ENCODE measurements at places on chromosomes 5 and 9. TPM values are rescaled to one million over a fixed set of nuclear protein-coding genes. Genes with fewer than 3 reads are reported as not detected.

DNA sequence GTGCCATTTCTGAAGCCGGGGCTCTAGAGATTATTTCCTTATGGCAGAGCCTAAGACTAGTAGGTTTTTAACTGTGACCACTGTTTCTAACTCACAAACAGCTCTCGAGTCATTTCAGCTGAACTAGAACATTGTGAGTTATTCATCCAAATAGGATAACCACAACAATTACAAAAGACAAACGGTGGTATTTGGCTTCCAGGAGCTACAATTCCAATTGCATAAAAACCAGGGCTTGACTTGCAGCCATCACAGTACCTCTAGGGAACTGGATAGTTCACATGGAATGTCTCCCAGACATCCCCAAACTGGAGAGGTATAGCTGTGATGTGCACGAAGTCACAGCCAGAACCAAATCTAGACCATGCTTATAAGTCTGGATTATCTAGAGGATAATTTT is 224.8 kb downstream of the FAM114A2 start:
- H3K27ac ChIP-seq = no peak overlapping the region
- no peaks in the 10 kb centered on the region for H3K36me3 ChIP-seq
- H3K27me3 ChIP-seq = peaks cover 10% of the 10 kb centered on the region
- DNase-seq = no peak

GRCh38 chr5:21688655-21689054 is 1164.5 kb downstream of the CDH12 start:
- H3K27ac ChIP-seq = no peak overlapping the region
- H3K36me3 ChIP-seq = no peaks in the 10 kb centered on the region
- H3K4me3 ChIP-seq = no peak overlapping the region
- H3K4me1 ChIP-seq = no peaks in the 10 kb centered on the region

DNA sequence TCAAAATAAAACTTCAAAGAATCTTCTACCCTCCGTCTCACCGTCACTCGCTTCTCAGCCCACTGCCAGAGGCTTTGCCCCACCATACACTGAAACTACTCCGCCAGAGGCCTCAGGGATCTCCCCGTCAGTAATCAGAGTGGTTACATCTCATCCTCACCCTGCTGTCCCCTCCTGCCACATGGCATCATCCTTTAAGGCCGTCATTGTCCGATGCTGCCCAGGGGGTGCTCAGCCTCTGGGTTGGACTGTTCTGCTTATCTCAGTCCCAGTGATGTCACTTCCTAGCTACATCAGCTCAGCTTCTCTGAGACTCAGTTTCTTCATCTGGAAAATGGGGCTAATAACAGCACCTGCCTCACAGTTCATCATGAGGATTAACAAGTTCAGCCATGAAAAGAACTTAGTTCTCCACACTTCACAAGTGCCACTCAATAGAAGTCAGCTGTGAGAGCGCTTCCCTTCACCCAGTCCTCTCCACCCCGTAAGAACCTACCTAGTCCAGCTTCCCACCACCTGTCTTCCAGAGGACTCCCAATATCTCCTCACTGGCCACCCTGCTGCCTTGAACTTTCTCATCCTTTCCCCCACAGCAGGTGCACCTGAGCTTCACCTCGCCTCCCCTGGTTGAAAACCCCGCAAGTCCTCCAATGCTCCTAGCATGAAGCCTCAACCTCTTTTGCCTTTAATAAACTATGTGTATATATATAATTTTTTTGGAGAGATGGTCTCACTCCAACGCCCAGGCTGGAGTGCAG is 2.8 kb upstream of the IL3 start:
- DNase-seq = no peak
- no peak overlapping the region for H3K27ac ChIP-seq
- no peak overlapping the region for H3K4me3 ChIP-seq
- peaks cover under 1% of the 10 kb centered on the region for H3K27me3 ChIP-seq
- no peaks in the 10 kb centered on the region for H3K4me1 ChIP-seq
- H3K36me3 ChIP-seq = no peaks in the 10 kb centered on the region

- peaks cover 10% of the 10 kb centered on the region for H3K4me1 ChIP-seq
- H3K27me3 ChIP-seq = no peaks in the 10 kb centered on the region
- no peak for DNase-seq
- H3K27ac ChIP-seq = no peak overlapping the region
- no peak overlapping the region for H3K4me3 ChIP-seq
Observed at GRCh38 chr5:92922231-92922967, 658.6 kb downstream of the NR2F1-AS1 start.

GRCh38 chr5:55823151-55823796 is 27.9 kb upstream of the IL31RA start:
- no peaks in the 10 kb centered on the region for H3K36me3 ChIP-seq
- H3K4me3 ChIP-seq = no peak overlapping the region
- H3K27ac ChIP-seq = no peak overlapping the region
- H3K27me3 ChIP-seq = no peaks in the 10 kb centered on the region
- DNase-seq = peak; percentile 38
- H3K4me1 ChIP-seq = no peaks in the 10 kb centered on the region

DNA sequence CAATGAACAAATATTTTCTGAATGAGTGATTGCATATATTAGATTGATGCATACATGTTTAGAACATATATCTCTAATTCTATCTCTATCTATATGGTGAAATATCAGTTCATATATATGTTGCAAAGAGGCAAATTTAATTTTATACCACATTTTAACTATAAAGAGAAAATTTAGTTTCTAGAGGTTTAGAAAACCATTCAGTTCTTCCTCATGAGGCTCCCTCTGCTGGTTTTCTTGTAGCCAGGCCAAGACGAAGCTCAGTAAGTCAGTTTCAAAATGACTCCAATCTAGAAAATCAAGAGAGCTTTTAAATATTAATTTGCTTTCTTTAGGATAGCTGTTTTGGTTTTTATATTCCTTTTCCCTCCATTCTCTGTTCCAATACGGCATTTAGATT is 312.1 kb downstream of the TMEM232 start:
- H3K4me3 ChIP-seq = no peak overlapping the region
- H3K27ac ChIP-seq = no peak overlapping the region
- no peaks in the 10 kb centered on the region for H3K36me3 ChIP-seq
- no peak for DNase-seq
- no peaks in the 10 kb centered on the region for H3K4me1 ChIP-seq

ADGRV1 gene
- 1.0 TPM for total RNA-seq

DOCK2 gene
- 0.41 TPM for total RNA-seq

DNA sequence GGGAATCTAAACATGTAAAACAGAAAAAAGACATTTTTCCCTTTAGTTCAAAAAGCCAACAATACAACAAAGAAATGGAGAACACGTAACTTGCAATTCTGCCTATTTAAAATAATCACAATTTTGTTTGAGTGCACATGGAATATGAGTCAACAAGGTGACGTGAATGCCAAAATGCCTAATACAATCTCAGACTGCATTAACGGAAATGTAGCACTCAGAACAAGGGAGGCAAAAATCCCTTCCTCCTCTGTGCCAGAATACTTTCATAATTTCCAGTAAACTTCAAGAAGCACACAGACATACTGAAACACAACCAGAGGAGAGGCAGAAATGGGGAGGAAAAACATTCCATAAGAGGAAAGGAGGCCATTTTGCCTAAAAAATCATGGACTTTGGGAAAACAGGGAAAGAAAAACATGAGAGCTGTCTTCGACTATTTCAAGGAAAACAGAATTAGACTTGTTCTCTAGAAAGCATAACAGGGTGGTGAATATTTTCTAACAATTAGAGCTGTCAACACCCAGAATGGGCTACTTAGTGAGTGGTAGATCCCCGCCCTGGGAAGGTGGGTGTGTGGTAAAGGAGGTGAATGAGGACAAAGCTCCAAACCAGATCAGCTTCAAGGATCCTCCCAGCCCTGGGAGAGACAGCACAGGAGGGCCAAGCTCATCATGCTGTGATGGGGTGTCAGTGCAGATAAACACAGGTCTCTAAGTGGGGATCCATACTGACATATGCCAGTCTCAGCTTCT is 48.2 kb downstream of the ABCA1 start:
- H3K27ac ChIP-seq = no peak overlapping the region
- no peak for DNase-seq
- no peak overlapping the region for H3K4me3 ChIP-seq
- no peaks in the 10 kb centered on the region for H3K4me1 ChIP-seq
- no peaks in the 10 kb centered on the region for H3K27me3 ChIP-seq
- peaks cover 47% of the 10 kb centered on the region for H3K36me3 ChIP-seq

DNA sequence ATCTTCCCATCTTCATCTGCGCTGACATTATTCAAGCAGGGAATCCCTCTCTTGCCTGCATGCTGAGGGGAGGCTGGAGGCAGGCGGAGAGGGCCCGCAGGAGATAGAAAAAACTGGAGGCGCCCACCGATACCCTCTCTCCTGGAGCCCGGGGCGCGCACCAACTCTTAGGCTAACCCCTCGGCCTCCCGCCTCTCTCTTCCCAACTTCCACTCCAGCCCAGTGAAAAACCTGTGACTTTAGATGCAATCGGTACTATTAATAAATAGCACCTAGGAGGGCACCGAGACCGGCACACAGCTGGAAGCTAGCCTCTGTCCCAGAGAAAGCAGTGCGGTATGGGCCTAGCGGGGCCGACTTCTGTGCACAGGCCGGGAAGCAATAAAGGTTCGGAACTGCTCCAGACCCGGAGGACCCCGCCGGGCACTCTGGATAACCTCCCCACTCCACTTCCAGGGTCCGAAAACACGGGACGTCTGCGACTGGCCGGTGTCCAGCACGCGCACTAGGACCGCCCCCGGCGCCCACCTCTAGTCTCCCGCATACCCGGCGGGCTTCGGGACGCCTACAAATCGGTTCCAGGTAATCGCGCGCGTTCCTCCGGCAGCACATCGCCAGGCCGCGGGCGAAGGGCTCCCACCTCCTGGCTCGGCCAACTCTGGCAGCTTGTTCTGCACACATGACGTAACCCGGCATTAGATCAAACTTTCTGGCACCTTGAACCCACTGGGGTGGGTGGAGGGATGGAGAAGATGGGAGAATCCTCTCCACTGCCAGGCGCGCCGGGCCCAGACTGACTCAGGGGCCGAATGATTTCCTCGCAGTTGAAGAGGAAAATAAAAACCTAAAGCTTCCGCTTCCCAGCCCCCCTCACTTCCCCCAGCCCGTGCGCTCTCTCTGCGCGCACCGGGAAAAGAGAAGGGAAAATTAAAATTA is 1.4 kb downstream of the EFNA5 start:
- H3K27ac ChIP-seq = peak overlapping the region; percentile 96
- peak; percentile 36 for DNase-seq
- peak overlapping the region; percentile 66 for H3K4me3 ChIP-seq
- peaks cover 13% of the 10 kb centered on the region for H3K36me3 ChIP-seq
- H3K27me3 ChIP-seq = no peaks in the 10 kb centered on the region
- peaks cover 44% of the 10 kb centered on the region for H3K4me1 ChIP-seq

CARTPT gene
- total RNA-seq = not detected

PRLR gene
- total RNA-seq = not detected

UHRF2 gene
- total RNA-seq = 32.6 TPM

PRRC1 gene
- 43.7 TPM for total RNA-seq

KCNIP1 gene
- total RNA-seq = not detected

GRCh38 chr9:14248149-14248548 is 65.8 kb downstream of the NFIB start:
- H3K4me3 ChIP-seq = no peak overlapping the region
- no peaks in the 10 kb centered on the region for H3K36me3 ChIP-seq
- H3K4me1 ChIP-seq = peaks cover 55% of the 10 kb centered on the region
- H3K27ac ChIP-seq = no peak overlapping the region
- DNase-seq = no peak

DNA sequence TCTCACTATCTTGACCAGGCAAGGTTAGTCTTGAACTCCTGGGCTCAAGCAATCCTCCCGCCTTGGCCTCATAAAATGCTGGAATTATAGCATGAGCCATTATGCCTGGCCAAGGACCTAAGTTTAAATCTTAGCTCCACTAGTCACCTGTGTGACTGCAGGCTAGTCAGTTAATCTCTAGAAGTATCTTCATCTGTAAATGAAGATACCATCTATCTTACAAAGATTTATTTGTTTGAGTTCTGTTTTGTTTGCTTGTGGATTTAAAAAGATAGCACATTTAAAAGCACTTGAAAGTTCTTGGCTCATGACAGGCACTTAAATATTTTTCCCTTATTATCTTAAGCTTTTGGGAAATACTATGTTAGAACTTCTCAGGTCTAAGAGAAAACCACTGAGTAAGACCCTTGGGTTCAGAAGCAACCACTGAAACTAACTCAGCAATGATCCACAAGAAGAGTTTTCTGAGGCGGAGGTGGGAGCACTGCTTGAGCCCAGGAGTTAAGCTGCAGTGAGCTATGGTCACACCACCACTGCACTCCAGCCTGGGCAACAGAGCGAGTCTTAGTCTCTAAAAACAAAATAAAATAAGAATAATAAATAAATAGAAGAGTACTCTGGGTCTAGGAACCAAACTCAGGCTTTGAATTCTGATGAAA is 19.1 kb downstream of the TMEM245 start:
- H3K27me3 ChIP-seq = no peaks in the 10 kb centered on the region
- H3K27ac ChIP-seq = peak overlapping the region; percentile 94
- peaks cover 74% of the 10 kb centered on the region for H3K4me1 ChIP-seq
- no peak overlapping the region for H3K4me3 ChIP-seq
- DNase-seq = no peak
- peaks cover 34% of the 10 kb centered on the region for H3K36me3 ChIP-seq

IL9 gene
- total RNA-seq = not detected

DNA sequence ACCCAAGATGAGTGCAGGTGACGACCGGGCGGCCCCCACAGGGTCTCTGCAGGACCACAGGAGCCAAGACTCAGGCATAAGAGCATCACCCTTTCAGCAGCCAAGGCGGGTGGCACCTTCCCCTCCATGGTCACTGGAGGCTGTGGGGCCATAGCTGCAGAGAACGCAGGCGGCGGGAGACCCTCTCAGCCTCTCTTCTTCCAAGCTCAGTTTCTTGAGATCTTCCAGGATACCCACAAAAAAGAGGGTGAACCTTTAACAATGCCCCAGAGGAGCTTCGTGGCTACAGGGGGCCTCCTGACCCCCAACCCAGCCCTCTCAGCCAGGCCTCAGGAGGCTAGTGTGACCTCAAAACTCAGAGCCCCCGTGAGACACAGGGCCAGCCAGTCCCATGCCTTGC is 5.8 kb upstream of the TBC1D9B start:
- H3K4me1 ChIP-seq = peaks cover 21% of the 10 kb centered on the region
- H3K27me3 ChIP-seq = no peaks in the 10 kb centered on the region
- H3K4me3 ChIP-seq = peak overlapping the region; percentile 34
- no peaks in the 10 kb centered on the region for H3K36me3 ChIP-seq
- no peak for DNase-seq
- peak overlapping the region; percentile 87 for H3K27ac ChIP-seq

GRCh38 chr9:6899274-6899673 is 141.5 kb downstream of the KDM4C start:
- no peak for DNase-seq
- peaks cover 16% of the 10 kb centered on the region for H3K4me1 ChIP-seq
- no peaks in the 10 kb centered on the region for H3K36me3 ChIP-seq
- H3K27me3 ChIP-seq = no peaks in the 10 kb centered on the region
- no peak overlapping the region for H3K27ac ChIP-seq

DNA sequence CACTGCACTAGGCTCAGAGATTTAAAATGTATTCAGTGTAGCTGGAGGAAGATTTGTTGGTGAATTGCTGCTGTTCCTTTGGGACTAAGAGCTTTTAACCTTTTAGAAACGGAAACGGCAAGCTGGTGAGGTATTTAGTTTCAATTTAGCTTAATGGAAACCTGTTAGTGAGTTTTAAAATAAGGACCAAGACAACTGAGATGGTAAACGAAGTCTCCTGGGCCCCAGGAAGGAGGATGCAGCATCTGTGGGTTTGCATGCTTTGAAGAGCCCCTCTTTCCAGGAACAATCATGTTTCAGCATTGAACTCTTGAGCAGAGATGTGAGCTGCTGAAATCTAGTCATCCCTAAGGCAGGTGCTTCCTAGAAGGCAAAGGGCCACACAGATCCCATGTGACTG is 16.5 kb downstream of the DNAI1 start:
- no peak overlapping the region for H3K27ac ChIP-seq
- no peak overlapping the region for H3K4me3 ChIP-seq
- no peaks in the 10 kb centered on the region for H3K4me1 ChIP-seq

ALDOB gene
- not detected for total RNA-seq

AQP7 gene
- 0.59 TPM for total RNA-seq

FST gene
- 0.63 TPM for total RNA-seq

ADRA1B gene
- 6.0 TPM for total RNA-seq

RANBP17 gene
- 17.0 TPM for total RNA-seq
